SJSA1 (cell line): ENCODE measurements at places on chromosomes 5 and 9. TPM values are rescaled to one million over a fixed set of nuclear protein-coding genes. Genes with fewer than 3 reads are reported as not detected.

GRCh38 chr5:77167695-77168121, 42.8 kb upstream of the PDE8B start:
- peak; percentile 63 for DNase-seq
- peaks cover 24% of the 10 kb centered on the region for H3K4me1 ChIP-seq
- peak overlapping the region; percentile 80 for H3K27ac ChIP-seq

DNA sequence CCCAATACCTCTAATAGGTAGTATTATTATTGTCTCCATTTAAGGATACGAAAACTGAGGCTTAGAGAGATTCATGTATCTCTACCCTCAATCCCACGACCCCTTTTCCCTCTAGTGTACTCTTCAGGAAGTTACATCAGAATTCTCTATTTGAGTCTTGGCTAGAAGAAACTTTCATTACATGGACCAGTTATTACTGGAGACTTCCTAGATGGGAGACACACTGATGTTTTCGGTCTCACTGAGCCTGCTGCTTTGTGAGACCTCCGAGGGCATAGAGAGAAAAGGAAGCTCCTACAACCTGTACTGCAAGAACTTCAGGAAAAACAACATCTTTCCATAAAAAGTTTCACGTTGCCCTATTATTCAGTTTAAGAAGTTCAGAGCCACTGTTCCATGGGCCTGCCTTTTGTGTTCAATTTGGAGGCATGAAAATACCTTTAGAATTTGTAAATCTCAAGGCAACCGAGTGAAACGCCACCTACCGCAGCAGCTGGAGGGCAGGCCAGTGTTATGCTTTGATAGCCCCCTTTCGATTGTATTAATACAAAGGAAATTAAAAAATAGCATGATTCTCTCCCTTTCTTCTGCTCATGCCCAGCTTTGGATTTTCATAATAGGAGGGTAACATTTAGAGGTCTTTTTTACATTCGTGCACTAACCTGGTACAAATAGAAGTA, 223.3 kb downstream of the EBF1 start:
- no peak overlapping the region for H3K4me3 ChIP-seq
- no peak overlapping the region for H3K27ac ChIP-seq
- H3K4me1 ChIP-seq, result peaks cover 26% of the 10 kb centered on the region
- no peak for DNase-seq

DNA sequence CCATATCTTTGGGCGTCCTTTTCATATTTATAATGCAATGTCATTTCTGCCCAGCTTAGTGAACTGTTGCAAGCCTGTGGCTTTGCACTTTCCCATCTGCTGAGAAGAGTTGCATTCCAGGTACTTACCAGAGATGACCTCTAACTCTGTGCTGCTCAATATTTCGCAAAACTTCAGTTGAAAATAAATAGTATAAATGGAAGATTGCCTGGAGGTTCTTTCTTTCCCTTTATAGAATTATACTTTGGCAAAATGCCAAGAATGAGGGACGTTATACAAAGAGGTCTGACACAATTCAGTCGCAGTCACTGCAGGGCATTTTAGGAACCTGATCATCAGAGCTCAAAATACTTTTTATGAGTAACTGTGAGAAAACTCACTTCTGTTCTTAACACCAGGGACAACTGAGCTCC, 18.9 kb upstream of the VLDLR start:
- no peaks in the 10 kb centered on the region for H3K36me3 ChIP-seq
- DNase-seq, result no peak
- no peak overlapping the region for H3K27ac ChIP-seq
- H3K4me3 ChIP-seq, result no peak overlapping the region
- H3K4me1 ChIP-seq, result no peaks in the 10 kb centered on the region
- H3K27me3 ChIP-seq, result no peaks in the 10 kb centered on the region

DNA sequence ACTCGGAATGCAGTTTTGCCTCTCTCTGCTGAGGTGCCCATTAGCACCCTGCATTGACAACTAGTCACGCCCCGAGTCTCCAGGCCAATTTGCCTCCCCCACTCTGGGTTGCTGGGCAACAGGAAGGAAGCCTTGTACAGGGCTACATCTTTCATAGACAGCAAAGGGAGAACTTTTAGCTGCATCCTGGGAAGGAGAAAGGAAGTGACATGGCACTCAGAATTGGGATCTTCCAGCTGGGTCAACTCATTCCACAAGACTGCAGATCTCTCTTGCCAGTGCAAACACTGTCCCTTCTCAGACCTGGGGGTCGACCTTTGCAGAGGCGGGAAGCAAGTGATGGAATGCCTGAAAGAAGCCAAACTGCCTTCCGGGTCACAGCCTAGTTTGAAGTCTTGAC, 282.0 kb downstream of the SLIT3 start:
- H3K4me1 ChIP-seq, result no peaks in the 10 kb centered on the region
- H3K36me3 ChIP-seq, result no peaks in the 10 kb centered on the region
- no peaks in the 10 kb centered on the region for H3K27me3 ChIP-seq
- no peak overlapping the region for H3K27ac ChIP-seq
- no peak overlapping the region for H3K4me3 ChIP-seq
- DNase-seq, result no peak

GRCh38 chr9:21682381-21682780, 120.1 kb upstream of the MTAP start:
- H3K27ac ChIP-seq, result no peak overlapping the region
- no peaks in the 10 kb centered on the region for H3K36me3 ChIP-seq
- no peak overlapping the region for H3K4me3 ChIP-seq
- H3K27me3 ChIP-seq, result no peaks in the 10 kb centered on the region
- H3K4me1 ChIP-seq, result peaks cover 48% of the 10 kb centered on the region

The PSD2 gene
- total RNA-seq, result 0.03 and 0.28 TPM in 2 replicates

- H3K4me1 ChIP-seq, result peaks cover 78% of the 10 kb centered on the region
- no peaks in the 10 kb centered on the region for H3K27me3 ChIP-seq
- H3K27ac ChIP-seq, result no peak overlapping the region
- DNase-seq, result no peak
These were observed 42.7 kb upstream of the IL17B start for GRCh38 chr5:149421834-149422233.

- no peak for DNase-seq
- H3K27ac ChIP-seq, result no peak overlapping the region
- peaks cover 12% of the 10 kb centered on the region for H3K4me1 ChIP-seq
- H3K36me3 ChIP-seq, result no peaks in the 10 kb centered on the region
- H3K27me3 ChIP-seq, result peaks cover 10% of the 10 kb centered on the region
- H3K4me3 ChIP-seq, result no peak overlapping the region
These were observed 2.5 kb upstream of the GM2A start for GRCh38 chr5:151250346-151251000.

DNA sequence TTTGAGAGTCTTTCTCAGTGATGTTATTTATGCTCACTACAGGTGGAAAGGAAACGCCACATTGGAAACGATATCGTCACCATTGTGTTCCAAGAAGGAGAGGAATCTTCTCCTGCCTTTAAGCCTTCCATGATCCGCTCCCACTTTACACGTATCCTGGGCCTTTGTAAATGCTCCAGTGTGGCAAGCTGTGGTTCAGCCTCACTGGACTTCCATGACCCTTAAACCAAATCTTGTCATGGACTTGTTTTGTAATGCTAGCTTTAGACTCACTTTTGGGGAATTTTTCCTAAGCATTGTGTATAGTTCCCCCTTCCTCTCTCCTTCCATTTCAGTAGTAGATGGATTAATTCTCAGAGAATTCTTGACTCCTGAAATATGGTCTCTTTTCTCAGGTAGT, 60.9 kb upstream of the SLC2A8 start:
- DNase-seq, result no peak
- no peaks in the 10 kb centered on the region for H3K27me3 ChIP-seq
- no peak overlapping the region for H3K4me3 ChIP-seq
- peaks cover 57% of the 10 kb centered on the region for H3K4me1 ChIP-seq

- H3K4me1 ChIP-seq, result peaks cover 14% of the 10 kb centered on the region
- H3K36me3 ChIP-seq, result no peaks in the 10 kb centered on the region
- peaks cover 43% of the 10 kb centered on the region for H3K27me3 ChIP-seq
- H3K27ac ChIP-seq, result no peak overlapping the region
- H3K4me3 ChIP-seq, result no peak overlapping the region
These were observed 29.1 kb downstream of the TSPAN17 start for GRCh38 chr5:176676361-176676824.

GRCh38 chr5:148682058-148683026, 28.0 kb upstream of the HTR4 start:
- H3K4me1 ChIP-seq, result no peaks in the 10 kb centered on the region
- no peak for DNase-seq
- H3K27ac ChIP-seq, result no peak overlapping the region
- peaks cover 14% of the 10 kb centered on the region; the same call in 1 of the 2 replicates for H3K27me3 ChIP-seq

The GHR gene
- 0.05 and 0.66 TPM in 2 replicates for total RNA-seq

- no peak for DNase-seq
- no peak overlapping the region for H3K27ac ChIP-seq
- H3K4me1 ChIP-seq, result no peaks in the 10 kb centered on the region
- no peaks in the 10 kb centered on the region for H3K36me3 ChIP-seq
- no peak overlapping the region for H3K4me3 ChIP-seq
These were observed 1467.6 kb downstream of the MAT2B start for GRCh38 chr5:164972973-164973372.

- peaks cover 46% of the 10 kb centered on the region for H3K27me3 ChIP-seq
- H3K27ac ChIP-seq, result no peak overlapping the region
- H3K36me3 ChIP-seq, result no peaks in the 10 kb centered on the region
These were observed 494 bp upstream of the STK32A start for GRCh38 chr5:147234239-147234824.

GRCh38 chr9:96556701-96557461, 62.8 kb downstream of the CDC14B start:
- H3K4me1 ChIP-seq, result peaks cover 43% of the 10 kb centered on the region
- H3K27me3 ChIP-seq, result no peaks in the 10 kb centered on the region
- H3K27ac ChIP-seq, result no peak overlapping the region
- no peak overlapping the region for H3K4me3 ChIP-seq
- no peak for DNase-seq
- H3K36me3 ChIP-seq, result 0 out of 2 replicates have a peak, but pooled peaks cover 3% of the 10 kb centered on the region

DNA sequence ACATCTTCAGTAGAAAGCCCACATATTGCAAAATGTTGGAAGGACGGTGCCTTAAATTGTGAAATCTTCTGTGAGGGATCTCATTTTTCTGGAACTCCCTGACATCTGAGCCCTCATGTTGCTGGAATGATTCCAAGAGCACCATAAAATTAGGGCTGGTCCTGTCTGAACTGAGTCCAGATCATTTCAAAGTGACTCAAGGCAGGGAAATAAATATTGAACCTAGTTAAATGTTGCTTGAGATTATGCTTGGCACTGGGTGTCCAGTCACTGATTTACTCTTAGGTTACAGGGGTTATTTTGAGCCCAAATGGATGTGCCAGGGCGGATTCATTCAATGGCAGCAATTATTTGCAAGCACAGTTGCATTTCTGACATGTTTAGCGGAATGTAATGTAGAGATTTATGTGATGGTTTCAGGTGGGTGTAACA, 437.0 kb downstream of the PIK3R1 start:
- H3K36me3 ChIP-seq, result no peaks in the 10 kb centered on the region
- no peak overlapping the region for H3K27ac ChIP-seq
- no peak overlapping the region for H3K4me3 ChIP-seq
- no peaks in the 10 kb centered on the region for H3K27me3 ChIP-seq

GRCh38 chr9:125700791-125701190, 6.2 kb downstream of the MAPKAP1 start:
- peaks cover 6% of the 10 kb centered on the region; the same call in 1 of the 2 replicates for H3K36me3 ChIP-seq
- H3K27me3 ChIP-seq, result no peaks in the 10 kb centered on the region
- no peaks in the 10 kb centered on the region for H3K4me1 ChIP-seq
- no peak overlapping the region for H3K27ac ChIP-seq
- DNase-seq, result no peak

The SLC31A2 gene
- 7.9 and 8.5 TPM in 2 replicates for total RNA-seq

DNA sequence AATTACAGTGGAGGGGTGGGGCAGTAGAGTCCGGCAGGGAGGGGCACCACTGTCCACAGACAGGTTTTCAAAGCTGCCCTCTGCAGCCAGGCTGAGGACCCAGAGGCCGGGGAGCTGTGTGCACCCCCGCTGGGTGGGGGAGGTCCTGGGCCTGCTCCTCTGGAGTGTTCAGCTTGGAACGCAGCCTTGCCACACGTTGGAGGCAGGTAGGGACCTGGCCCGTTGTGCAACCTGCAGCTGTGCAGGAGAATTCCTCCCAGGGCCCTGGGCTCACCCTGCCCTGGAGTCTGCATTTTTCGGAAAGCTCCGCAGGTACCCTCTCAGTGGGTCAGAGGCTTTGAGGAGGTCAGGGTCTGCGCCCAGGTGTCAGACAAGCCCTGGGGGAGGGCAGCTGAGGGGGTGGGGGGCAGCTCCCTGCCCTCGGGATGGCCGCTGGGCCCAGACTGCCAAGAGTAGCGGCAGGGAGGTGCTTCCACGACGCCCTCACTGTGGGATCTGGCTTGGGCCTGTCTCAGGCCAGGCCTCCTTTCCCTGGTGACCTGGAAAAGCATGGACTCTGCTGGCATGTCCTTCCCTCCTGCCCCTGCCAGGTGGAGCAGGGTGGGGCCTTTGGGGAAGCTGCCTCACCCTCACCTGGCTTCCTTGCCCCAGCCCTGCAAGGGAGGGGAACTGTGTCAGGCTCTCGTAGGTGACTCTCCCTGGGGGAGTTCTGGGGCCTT, 29.5 kb downstream of the RXRA start:
- H3K36me3 ChIP-seq, result no peaks in the 10 kb centered on the region
- no peaks in the 10 kb centered on the region for H3K4me1 ChIP-seq
- no peak overlapping the region for H3K4me3 ChIP-seq
- H3K27ac ChIP-seq, result no peak overlapping the region
- H3K27me3 ChIP-seq, result no peaks in the 10 kb centered on the region

DNA sequence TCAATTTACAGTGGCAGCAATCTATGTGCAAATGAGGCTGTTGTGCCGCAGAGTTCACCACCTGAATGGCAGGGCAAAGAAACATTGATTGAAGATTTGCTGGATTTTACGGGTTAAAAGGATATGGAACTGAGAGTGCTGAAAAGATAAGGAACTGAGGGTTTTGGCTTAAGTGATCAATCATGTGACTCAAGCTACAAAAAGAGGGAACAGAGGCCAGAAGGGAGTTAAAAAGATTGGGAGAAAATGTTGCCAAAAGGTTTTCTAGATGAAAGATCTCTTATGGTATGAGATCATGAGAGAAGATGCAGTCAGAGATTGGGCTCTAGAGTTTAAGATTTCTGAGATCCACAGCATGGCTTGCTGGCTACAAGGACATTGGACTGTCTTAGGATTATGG, 7.9 kb upstream of the RIMOC1 start:
- H3K27me3 ChIP-seq, result peaks cover 11% of the 10 kb centered on the region; the same call in 1 of the 2 replicates
- no peak overlapping the region for H3K4me3 ChIP-seq
- no peak overlapping the region for H3K27ac ChIP-seq

DNA sequence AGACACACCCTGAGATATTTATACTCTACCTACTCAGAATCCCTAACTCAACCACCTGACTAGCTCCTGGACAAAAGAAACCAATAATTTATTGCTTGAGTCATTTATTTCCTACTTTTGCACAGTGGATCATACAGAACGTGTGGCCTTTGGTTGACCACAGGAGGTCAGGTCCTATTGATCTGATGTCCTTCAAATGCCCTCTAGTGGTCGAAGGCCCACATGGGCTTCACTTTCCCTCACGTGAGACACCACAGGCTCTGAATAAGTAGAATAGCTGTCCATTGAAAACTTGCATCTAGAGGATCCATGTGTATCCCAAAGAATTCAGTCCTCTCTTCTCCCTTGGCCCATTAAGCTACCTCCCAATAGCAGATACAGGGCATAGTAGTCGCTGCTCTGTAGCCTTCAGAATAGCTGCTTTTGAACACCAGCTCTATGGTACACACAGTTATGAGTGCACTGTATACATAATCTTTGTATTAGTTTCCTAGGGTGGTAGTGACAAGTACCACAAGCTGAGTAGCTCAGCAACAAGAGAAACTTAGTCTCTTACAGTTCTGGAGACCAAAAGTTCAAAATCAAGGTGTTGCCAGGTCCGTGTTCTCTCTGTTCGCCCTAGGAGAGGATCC, 177.6 kb upstream of the SMARCA2 start:
- H3K27me3 ChIP-seq, result no peaks in the 10 kb centered on the region
- H3K4me1 ChIP-seq, result no peaks in the 10 kb centered on the region
- no peak for DNase-seq
- no peak overlapping the region for H3K4me3 ChIP-seq
- no peaks in the 10 kb centered on the region for H3K36me3 ChIP-seq
